ENCODE measurements at places on chromosomes 11 and 22.

- no peak for DNase-seq
These were observed 70.1 kb upstream of the PICALM start for GRCh38 chr11:86138958-86139357.

DNA sequence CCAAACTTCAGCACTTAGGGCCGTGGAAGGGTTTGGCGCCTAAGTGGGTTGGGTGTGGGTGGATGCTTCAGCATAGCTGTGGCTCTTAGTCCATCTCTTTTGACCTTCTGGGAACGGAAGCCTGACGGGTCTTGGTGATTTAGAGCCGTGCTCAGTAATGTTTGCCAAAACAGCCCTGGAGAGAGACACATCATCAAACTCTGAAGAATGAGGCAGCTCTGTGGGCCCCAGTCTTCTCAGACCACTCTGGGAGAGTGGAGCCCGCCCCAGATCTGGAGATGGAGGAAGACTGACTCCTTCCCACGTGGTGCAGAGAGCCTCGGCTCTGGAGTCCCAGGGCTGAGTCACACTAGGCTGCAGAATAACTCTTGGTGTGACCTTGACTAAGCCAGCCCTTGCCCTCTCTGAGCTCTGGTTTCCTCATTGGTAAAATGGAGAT lies 168.9 kb downstream of the C11orf91 start:
- no peak for DNase-seq

GRCh38 chr11:75308986-75309385 lies 42.5 kb downstream of the ARRB1 start:
- DNase-seq, result no peak

- no peak for DNase-seq
These were observed 31.8 kb downstream of the FAM118A start for GRCh38 chr22:45341498-45341897.

GRCh38 chr22:39967996-39968972 lies 8.1 kb downstream of the TMA7B start:
- DNase-seq, result no peak

DNA sequence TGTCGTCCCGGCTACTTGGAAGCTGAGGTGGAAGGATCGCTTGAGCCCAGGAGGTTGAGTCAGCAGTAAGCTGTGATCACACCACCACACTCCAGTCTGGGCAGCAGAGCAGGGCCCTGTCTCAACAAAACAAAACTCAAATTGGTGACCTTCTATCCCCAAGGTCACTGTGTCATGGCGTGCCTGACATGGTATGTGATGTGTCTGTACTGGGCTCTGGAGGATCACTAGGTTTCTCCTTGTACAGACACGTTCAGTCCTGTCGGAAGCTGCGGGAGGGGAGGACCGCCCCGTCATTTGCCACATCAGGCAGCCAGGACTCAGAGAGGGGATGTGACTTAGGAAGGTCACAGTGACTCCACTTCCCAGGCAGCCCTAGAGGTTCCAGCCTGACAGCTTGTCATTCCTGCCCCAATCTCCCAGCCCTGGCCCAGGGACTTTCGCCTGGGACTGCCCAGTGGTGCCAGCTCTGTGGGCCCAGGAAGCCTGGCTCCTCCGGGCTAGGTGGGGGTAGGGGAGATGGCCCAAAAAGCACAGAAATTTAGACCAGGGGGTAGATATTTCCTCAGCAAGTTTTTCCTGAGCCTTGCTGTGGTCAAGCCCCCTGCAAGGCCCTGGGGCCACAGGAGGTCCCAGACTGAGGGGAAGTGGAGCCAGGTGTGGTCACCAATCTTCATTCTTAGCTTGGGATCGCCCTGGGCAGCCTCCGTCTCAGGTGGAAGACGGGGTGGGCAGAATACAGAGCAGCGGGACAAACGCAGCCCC lies 53.2 kb downstream of the TRIOBP start:
- DNase-seq, result no peak

- DNase-seq, result no peak
These were observed 36.3 kb downstream of the IGLL5 start for GRCh38 chr22:22923930-22924329.

All from femur (tissue), 1 donor.